ENCODE measurements at places on chromosomes 1 and 21.
A peak's percentile ranks its signal among the peaks of the same experiment; 100 is the strongest.

DNA sequence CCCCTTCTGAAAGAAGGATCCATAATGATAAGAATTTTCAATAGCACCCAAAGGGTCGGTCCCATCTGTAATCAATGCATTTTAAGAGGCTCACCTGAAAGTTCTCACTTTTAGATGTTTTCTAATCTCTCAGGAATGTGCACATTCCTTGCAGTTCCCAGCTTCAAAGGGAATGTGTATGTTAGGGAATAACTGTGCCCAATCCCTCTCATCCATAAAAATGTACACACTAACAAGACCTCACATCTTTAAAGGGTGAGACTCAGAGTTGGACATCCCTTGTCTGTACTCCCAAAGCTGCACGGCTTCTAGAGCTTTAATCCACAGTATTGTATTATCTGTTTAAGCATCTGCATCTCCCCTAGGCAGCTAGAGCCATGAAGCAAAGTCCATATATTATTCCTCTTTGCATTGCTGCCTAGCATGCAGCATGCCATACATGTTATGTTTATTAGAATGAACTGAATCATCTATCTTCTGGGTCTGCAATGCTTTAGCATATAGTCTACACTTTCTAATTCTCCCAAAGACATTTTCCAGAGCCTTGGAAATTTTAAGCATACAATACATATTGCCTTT is 9.3 kb upstream of the CCN1 start:
- DNase-seq, result no peak

- no peak for DNase-seq
These were observed 56.9 kb downstream of the CD34 start for GRCh38 chr1:207854001-207854400.

- DNase-seq, result peak; percentile 83
These were observed 259.6 kb upstream of the PLD5 start for GRCh38 chr1:242784084-242784483.

GRCh38 chr1:8643542-8644536 is 173.6 kb downstream of the RERE start:
- peak; percentile 82 for DNase-seq

- no peak for DNase-seq
These were observed 13.6 kb upstream of the FAAH start for GRCh38 chr1:46380508-46380907.

- DNase-seq, result no peak
These were observed 27.0 kb downstream of the DNASE2B start for GRCh38 chr1:84425150-84425896.

DNA sequence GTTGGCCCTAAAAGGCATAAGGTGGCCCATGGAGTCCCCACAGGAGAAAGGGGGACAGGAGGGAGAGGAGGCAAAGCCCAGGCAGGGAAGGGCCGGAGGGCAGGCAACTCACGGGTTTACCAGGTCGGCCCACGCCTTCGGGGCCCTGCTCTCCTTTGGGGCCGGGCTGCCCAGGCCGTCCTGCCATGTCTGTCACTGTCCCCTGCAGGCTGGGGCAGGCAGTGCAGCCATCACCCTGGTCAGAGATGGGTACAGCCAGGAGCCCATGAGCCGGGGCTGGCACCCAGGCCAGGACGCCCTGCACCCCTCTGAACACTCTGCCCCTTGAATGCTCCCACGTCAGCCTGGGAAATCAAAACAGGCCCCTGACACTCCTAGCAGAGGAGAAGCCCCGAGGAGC is 19.8 kb downstream of the COL16A1 start:
- DNase-seq, result no peak

DNA sequence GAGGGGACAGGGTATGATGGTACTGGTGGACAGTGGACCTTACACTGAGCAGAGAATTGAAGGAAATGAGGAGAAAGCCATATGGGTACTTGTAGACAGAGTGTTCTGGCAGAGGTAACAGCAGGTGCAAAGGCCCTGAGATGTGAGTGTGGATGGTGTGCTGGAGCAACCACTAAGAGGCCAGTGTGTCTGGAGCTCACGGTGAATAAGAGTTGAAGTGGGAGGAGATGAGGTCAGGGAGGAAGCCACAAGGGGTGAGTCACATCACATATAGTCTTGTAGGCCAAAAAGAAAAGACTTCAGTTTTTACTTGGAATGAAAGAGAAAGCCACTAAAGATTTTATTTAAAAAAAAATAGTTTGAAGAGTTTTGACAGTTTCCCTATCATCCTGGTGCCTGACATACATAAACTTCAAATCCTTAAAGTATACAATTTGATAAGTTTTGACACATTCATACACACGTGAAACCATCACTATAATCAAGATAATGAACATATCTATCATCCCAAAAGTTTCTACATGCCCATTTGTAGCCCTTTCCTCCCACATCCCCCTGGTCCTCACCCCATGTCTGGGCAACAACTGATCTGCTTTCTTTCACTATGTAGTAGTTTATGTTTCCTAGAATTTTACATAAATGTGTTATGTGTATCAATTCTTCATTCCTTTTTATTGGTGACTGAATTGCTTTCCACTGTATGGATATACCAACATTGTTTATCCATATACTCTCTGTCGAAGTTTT is 148.4 kb downstream of the GPATCH2 start:
- DNase-seq, result no peak

DNA sequence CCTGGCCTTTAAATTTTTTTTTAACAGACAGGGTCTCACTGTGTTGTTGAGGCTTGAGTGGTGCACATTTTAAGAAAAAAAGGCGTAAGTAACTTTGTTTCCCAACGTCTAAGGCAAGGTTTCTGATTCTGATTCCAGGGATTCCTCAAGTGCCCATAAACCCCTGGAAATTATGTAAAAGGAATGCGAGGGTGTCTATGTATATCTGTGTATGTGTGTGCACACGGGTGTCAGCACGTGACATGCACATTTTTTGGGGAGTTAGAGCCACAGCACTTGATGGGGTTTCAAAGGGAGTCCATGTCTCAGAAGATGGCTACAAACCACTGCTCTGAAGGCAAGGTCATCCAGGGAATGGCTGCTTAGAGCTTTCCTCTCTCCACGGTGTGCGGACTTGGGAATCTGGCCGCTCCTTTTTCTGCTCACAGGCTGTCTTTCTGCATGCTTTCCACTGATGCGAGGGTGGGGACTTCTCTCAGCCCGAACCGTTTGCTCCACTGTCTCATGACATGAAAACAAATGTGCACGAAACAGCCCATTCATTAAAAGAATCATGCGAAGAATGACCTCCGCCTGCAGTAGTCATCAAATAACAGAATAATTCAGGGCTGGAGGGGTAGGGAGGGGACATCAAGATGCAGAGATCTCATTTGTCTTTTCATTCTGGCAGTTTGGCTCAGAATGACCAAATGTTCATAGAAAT is 18.7 kb upstream of the RERE start:
- no peak for DNase-seq

DNA sequence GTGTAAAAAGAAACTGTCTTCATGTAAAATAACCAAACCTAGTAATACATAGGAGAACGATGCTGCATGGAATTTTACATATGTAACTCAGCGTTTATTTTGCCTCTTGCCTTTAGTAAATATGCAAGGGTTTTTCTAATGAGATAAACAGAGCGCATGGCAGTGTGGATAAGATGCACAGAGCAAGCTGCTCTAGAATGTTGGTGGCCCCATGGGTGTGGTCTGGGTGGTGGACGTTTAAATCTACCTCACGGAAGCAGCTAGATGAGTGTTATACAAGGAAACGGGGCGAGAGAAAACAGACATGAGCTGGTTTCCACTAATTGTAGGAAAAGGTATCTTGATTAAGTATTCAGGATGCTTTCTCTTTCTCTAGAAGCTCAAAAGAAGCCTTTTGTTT is 205.9 kb downstream of the DSCAM start:
- no peak for DNase-seq

GRCh38 chr1:231778009-231778719 is 151.6 kb downstream of the DISC1 start:
- DNase-seq, result no peak

- DNase-seq, result no peak
These were observed 26.4 kb downstream of the RRAGC start for GRCh38 chr1:38833146-38833545.

DNA sequence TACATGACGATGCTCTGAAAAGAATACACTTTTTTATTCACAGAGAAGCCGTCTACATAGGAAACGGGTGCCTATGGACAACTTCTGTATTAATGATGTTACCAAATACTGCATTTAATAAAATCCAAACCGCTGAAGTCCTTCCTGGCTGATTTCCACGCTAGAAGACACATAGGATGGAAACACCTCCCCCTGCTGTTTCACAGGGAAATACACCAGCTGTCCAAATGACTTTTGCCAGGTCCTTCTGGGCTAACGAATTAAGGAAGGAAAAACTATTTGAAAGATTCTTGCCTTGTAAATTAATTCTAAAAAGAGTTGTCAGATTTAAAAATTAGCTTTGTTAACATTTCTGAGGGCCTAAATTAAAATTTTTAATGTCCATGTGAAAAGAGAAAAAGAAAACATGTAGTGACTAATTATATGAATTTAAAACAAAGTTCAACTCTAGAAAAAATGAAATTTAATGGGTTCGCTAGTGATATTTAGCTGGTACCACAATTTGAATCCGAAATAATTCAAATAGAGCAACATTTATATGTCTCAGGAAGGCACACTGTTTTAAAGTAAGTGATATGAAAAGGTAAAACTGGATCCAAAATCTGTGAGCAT is 146.0 kb downstream of the RERE start:
- DNase-seq, result peak; percentile 39

- no peak for DNase-seq
These were observed 10.4 kb downstream of the CLEC20A start for GRCh38 chr1:178486100-178487069.

GRCh38 chr1:32716312-32717148 is 14.0 kb upstream of the SYNC start:
- DNase-seq, result peak; percentile 94

GRCh38 chr1:222852326-222852725 is 37.5 kb downstream of the DISP1 start:
- no peak for DNase-seq

- DNase-seq, result no peak
These were observed 56.3 kb downstream of the WNT9A start for GRCh38 chr1:227891223-227891954.

- no peak for DNase-seq
These were observed 9.8 kb downstream of the GREM2 start for GRCh38 chr1:240602189-240602588.

DNA sequence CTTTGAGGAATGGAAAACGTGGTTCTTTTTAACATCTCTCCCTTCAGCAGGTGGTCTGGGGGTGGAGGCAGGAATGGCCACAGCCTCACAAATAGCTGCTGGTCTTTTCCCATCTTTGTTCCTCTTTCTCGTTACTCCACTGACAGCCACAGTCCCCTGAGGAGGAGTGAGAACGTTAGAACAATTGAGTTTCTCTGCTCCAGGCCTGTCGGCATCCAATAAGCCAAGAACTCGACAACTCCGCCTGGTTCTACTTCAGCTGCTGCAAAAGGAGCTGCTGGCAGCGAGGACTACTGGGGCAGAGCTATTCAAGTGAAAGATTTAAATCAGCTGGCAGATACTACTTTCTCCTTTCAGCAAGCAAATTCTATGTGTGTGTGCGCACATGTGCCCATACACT is 169.5 kb upstream of the GALNT2 start:
- no peak for DNase-seq

GRCh38 chr1:165288350-165289120 is 68.0 kb downstream of the LMX1A start:
- peak; percentile 88 for DNase-seq

DNA sequence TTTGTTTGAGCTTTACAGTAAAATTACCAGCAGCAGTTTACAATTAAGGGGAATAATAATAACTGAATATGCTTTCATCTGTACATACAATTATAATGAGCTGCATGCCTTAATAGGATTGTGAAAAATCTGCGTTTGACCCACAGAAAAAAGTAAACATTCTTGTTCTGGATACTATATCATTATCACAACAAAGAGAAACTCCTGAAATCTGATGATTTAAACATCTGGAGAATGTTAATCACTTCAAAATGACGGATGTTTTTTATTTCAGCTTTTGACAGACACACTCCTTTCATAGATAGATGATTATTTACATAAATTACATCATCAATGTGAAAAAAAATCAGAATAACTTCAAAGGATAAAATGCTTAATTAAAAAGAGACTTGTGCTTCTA is 58.5 kb downstream of the TYW3 start:
- no peak for DNase-seq

DNA sequence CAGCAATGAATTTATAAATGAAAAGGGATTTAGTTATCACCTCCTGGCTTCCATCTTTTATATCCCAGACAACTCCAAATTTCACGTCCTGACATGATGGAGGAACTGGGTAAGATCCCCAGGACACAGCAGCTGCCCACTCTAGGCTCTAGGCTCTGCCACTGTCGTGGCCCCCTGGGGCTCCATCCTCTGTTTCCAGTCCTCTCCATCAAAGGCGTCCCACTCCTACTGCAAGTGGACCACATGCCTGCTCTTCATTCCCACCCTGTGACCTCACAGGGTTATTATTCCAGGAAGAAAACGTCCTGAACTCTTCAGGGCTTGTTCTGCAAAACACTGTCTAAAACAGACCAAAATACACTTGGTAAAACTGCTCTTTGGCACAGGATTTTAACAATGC is 11.9 kb downstream of the URB1 start:
- DNase-seq, result no peak

- DNase-seq, result no peak
These were observed 104.9 kb upstream of the RUNX3 start for GRCh38 chr1:25034736-25035522.

DNA sequence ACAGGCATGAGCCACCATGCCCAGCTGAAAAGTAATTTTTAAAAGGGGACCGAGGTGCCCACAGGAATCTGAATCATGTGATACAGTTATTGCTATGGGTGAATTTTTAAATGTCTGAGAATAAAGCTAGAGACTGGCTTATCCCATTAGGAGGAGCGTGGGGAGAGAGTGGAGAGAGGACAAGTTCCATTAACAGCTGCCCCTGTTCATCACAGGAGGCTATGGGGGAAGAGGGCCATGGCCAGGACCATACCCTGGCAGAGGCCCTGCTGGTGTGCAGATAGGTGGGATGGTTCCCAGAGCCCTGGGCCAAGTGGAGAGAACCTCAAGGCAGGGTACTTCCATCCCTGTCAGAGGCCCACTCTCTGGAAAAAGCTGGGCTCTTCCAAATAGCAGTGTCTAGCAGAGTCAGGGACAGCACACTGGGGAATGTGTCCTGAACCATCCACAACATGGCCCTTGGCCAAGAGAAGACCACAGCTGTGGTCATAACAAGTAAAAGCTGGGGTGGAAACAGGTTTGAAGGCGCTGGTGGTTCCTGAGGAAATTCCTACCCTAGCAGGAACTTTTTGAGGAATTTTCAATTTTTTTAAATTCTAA is 13.7 kb upstream of the ZNF691 start:
- DNase-seq, result no peak

DNA sequence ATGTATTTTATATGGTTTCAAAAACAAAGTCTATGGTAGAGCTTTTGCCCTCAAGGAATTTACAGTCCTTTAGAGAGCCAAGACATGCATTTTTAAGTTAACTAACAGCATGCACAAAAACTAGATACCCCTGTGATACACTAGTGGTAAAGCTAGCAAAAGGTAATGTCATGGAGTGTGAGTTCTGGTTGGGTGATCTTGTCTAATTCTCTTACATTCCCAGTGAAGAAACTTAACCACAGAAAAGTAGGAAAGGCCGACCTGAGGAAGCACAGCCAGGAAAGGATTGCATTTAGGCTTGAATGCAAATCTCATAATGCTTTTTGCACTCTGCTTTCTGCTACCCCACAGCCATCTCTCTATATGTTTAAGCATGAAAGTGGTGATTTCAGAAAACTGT is 202.2 kb downstream of the ROR1 start:
- DNase-seq, result no peak

- DNase-seq, result no peak
These were observed 34.8 kb downstream of the ANKRD13C start for GRCh38 chr1:70319750-70320149.

Data from NCI-H2081 (cell line).